Activated gamma-delta T cell (primary cell): ENCODE measurements at places on chromosomes 16 and 17.

DNA sequence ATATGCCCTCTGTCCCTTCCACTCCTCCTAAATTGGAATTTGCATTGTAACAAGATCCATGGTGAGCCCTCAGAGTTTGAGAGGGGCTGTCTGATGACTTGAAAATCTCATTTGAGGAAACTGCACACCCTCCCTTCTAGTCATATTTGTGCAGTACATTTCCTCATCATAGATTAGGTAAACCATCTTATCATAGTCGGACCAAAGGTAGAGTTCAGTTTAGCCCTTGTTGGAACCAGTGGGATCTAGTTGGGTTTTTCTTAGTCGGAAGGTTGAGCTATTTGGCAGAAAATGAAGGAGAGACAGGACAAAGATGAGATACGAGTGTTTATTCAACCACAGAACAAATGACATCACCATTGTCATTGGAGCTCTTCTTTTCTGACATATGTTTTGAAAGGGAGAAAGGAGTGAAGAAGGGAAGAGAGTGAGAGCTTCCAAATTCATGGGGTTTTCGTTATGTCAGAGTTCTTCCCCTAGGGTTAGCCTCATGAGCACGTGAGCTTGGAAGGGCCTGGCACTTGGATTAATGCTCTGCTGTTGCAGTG lies 15.8 kb upstream of the KRT20 start:
- DNase-seq = no peak

DNA sequence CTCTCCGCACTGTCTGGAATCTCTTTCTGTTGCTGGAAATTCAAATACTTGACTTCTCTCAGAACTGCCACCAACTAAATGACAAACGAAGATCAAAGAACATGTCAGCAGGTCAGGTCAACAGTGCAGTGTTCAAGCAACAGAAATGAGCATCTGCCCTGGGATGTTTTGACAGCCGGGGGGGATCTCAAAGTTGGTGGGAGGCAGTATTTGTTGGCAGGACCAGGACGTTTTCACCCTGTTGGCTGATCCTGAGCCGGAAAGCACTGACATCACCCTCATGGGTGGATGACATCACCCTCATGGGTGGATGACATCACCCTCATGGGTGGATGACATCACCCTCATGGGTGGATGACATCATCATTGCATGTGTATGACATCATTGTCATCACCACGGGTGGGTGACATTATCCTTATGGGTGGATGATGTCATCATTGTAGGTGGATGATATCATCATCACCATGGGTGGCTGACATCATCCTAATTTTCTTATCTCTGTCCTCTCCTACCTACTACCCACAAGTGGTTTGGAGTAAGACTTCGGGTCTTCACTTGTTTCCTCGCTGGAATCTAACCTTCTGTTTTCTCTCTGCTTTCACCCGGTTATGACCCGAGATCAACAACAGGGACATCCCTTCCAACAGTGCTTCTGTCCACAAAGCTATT lies 18.9 kb downstream of the DNAH17 start:
- no peak for DNase-seq

DNA sequence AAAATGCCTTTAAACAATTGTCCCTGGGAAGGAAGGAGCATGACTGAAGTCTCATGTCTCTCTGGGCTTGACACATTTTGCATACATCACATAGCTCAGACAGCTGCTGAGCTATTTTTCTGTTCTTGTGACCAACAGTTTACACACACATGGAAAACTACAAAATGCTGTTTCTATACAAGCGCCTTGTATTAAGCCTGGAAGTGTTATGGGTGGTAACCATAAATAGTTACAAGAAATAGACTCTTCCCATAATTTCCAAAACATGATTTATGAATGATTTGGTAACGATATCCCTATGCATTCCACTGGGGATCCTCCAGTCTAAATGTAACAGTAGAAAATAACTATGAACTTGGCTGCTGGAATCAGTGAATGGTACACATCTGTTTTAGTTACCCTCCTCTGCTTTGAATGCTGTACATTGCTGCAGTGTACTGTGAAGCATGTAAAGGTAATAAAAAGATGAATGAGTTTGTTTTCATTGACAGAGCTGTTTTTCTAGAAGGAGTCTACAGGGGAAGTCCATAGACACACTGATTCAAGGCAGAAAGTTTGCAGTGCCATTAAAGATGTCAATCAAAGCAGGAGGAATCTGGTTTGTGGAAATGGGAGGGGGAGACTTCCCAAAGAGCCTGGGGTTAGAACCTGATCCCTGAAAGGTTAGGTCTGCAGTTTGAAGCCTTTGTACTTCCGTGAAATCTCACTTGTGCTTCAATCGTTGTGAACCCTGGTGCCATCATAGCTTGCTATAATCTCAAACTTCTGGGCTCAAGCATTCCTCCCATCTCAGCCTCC lies 5.0 kb downstream of the ACSF2 start:
- DNase-seq = no peak

DNA sequence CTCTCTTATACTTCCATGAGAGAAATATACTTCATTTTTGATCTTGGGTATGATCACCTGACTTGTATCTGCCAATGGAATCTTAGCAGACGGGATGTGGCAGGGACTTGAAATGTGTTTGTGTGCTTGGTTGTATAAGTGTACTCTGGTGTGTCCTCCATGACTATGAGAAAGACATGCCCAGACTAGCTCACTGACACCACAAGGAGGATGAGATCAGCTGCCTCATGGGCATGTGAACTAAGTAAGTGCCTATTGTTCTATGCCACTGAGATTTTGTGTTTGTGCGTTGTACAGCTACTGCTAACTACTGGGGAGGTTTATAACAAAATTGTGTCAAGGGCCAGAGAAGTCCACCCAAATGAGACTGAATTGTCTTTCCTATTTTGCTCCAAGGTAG lies 402.2 kb upstream of the SALL1 start:
- no peak for DNase-seq

DNA sequence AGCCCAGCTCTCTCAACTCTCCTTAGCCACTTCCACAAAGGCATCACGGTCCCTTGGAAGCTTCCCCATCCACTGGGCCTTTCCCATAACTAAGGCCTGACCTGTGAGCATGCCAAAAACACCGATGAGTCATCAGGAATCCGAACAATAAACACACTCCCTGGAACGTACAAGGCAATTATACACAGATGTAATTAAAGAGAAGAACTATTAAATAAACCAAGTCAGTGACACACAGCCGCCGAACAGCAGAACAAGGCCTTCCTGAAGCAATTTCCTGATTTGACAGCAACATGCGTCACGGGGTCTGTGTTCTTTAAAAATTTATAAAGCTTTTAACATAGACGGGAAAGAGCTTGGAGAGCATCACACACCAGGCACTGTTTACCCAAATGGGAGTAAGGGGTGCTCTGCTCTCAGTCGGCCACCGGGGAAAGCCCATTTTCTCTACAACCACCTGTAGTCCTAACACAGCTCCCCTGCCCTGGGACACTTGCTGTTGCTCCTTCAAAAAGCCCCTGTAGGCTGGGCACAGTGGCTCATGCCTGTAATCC lies 29.4 kb downstream of the COG7 start:
- DNase-seq = no peak

GRCh38 chr17:54902611-54903010 lies 2.0 kb downstream of the TOM1L1 start:
- no peak for DNase-seq

DNA sequence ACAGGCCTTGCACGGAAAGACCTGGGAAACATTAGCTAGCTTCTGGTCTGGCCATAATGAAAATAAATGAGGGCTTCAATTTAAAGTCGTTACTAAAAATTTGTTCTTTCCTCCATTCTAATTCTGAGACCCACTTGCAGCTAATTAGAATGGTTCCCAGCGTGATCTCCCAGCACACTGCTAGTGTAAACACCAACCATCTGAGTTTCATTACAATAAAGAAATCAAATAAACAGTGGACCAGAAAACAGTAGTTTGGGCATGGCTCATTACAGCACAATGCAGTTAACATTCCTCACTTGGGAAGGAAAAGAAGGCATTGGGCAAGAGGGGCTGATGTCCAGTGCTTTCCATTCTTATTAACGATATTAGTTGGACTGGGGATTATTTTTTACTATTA lies 410.9 kb upstream of the SOX9 start:
- no peak for DNase-seq

GRCh38 chr16:58615280-58615679 lies 14.3 kb downstream of the CNOT1 start:
- DNase-seq = no peak

- DNase-seq = no peak
These were observed 117.2 kb downstream of the CYLD start for GRCh38 chr16:50858877-50859627.

- no peak for DNase-seq
These were observed 165.4 kb downstream of the PRKCA start for GRCh38 chr17:66467766-66468165.

GRCh38 chr16:56316545-56316944 lies 108.8 kb downstream of the AMFR start:
- DNase-seq = no peak

DNA sequence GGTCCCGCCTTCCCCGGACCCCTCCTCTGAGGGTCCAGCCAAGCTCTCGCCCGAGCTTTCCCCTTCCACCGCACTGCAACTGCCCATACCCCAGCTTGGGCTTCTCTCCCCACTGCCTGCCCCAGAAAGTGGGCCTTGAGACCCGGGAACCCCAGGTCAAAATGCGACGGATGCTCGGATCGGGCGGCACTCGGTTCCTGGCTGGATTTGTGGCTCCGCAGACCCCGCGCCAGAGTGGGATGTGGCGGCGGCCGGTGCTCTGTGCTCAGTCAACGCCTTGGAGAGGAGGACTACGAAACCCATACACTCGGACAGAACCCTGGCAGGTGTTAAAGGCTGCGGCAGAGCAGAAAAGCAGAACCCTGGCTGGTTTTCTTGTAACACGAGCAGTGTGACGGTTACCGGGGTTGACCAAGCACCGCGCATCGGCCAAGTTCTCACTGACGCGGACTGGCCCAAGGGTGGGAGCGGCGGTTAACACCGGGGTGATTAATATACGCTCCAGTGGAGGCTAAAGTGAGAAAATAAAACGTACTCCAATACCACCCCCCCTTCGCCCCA lies 885 bp upstream of the SLFN13 start:
- no peak for DNase-seq

GRCh38 chr16:6967796-6968320 lies 364.8 kb upstream of the RBFOX1 start:
- DNase-seq = no peak

- no peak for DNase-seq
These were observed 13.2 kb downstream of the STARD3 start for GRCh38 chr17:39650121-39650579.

DNA sequence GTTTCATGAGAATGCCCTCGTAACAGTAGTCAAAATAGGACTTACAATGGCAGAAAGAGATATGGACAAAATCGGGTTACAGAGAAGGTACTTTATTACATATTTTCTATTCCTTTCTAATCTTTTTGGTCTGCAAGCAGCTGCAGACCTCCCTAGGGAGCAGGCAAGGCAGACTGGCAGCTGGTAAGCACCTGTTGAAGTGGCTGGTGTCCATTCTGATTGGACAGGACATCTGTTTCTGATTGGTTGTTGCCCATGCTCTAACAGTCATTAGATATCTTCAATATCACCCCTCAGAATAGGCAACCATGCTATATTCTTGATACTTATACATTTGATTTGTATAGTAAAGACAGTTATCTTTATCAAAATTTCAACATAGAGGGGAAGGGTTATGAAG lies 606.3 kb downstream of the KCNJ2 start:
- DNase-seq = no peak

DNA sequence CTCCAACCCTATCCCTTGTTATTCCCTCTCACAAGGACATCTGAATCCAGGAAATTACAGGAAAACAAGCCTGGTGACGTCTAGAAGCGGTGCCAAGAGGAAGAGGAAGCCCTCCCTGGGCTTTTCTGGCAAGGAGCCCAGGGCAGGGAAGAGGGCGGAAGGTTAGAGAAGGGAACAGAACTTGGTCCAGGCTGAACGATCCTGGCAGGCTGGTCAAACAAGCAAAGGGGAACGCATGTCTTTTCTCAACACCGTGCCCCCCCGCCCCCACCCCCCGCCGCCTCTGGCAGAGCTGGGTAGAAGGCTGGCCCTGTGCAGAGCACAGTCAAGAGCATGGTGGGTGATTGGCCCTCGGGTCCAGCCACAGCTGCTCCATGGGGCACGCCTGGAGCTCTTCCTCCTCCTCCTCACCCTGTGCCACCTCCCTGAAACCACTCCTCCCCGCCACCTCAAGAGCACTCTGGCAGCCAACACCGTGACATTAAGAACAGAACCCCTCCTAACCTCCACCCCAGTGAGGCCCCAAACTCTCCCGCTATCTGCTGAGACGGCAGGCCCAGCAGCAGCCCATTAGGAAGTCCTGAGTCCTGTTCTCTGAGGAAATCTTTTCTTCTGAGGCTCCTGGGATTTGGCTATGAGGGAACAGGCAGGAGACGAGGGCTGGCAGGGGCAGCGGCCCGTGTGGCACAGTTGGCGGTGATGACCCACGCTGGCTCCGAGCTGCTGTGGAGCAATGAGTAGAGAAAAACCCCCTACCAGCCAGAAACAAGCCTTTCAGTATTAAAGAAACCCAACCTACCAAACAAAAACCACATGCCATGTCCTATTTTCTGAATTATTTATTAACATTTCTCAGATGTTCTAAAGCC lies 7.3 kb downstream of the C16orf86 start:
- no peak for DNase-seq

DNA sequence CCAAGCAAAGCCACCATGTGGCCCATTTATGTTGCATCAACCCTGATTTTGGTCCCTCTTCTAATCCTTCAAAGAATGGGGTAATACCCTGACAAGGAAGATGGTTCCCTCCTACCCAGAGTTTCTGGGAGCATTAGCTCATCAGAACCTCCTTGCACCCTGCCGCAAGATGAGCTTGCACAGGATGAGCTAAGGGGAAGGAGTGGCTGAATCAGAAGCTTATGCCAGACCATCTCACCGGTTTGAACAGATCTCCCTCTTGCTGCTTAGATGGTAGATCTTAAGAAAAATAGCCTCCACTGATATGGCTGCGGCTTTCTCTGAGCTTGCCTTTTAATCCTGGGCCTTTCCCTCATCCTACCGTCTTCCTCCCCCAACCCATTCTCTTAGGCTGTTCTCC lies 175.1 kb downstream of the SOX9 start:
- no peak for DNase-seq

- no peak for DNase-seq
These were observed 57.8 kb upstream of the CIBAR2 start for GRCh38 chr16:85170066-85170491.

GRCh38 chr16:86498671-86499439 lies 11.5 kb upstream of the FOXF1 start:
- no peak for DNase-seq

- no peak for DNase-seq
These were observed 7.1 kb downstream of the NTN1 start for GRCh38 chr17:9028202-9028987.

DNA sequence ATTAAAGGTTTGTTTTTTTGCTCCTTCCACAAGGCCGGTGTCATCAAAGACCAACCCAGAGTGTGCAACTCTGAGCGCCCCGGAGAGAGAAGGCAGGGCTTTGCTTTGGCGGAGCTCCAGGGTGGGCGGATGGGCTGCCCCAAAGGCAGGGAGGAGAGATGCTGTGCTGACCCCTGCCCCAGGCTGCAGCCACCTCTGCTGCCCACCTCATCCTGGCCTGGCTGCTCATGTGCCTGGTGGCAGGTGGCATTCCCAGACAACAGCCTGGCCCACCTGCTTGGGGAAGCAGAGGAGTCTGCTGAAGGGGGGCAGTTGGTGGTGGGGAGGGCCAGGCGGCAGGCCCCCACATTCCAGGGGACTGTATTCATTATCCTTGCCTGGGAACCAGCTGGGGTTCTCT lies 122.1 kb downstream of the SDK2 start:
- DNase-seq = no peak

GRCh38 chr16:56298948-56299596 lies 107.8 kb downstream of the GNAO1 start:
- no peak for DNase-seq
